ENCODE measurements at places on chromosomes 12 and 14.

DNA sequence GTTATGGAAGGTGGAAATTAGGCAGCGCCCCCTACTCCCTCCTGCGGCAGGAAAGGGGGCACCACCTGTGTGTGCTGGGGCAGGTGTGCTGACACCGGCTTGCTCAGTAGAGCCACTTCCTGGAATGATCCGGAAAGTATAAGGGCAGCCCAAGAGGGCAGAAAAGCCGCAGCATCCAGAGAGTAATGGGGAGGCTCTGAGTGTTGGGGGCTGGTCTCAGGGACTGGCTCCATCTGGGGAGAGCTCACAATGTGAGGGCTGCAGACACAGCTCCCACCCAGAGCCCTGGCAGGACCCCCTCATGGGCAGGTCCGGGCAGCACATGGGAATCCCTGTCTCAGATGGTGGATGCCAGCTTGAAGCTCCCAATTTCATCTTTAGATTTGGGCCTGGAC is 187.6 kb upstream of the C14orf180 start:
- DNase-seq: no peak

DNA sequence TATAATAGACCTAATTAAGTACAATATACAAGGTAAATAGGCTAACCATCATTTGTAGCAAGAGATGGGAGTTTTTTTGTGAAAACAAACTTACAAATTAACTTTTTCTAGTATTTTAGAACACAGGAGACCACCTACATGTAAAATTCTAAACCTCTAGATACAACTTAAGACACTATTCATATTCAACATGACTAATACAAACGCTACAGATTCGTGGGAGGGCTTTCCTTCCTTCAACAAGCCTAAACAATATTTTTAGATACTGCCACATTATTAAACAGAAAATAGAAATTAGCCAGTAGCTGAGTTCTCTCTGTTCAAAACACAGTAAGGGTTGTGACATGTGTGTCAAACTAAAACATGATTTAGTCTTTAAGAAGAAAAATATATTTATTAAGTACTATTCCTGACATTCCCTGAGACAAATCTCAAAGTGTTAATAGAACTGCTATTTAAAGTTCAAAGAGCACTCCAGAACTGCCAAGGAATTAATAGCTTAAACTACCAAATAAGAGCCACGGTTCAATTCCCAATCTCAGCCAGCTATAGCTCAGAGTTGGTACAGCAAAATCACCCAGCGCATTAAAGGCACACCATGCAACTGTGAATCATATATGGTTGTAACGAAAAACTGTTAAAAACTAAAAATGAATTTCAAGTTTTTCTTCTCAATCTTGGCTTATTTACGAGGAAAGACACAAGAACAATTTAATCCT is 10.7 kb downstream of the MED13L start:
- DNase-seq: no peak

GRCh38 chr12:26715232-26715631 is 117.8 kb downstream of the ITPR2 start:
- no peak for DNase-seq

DNA sequence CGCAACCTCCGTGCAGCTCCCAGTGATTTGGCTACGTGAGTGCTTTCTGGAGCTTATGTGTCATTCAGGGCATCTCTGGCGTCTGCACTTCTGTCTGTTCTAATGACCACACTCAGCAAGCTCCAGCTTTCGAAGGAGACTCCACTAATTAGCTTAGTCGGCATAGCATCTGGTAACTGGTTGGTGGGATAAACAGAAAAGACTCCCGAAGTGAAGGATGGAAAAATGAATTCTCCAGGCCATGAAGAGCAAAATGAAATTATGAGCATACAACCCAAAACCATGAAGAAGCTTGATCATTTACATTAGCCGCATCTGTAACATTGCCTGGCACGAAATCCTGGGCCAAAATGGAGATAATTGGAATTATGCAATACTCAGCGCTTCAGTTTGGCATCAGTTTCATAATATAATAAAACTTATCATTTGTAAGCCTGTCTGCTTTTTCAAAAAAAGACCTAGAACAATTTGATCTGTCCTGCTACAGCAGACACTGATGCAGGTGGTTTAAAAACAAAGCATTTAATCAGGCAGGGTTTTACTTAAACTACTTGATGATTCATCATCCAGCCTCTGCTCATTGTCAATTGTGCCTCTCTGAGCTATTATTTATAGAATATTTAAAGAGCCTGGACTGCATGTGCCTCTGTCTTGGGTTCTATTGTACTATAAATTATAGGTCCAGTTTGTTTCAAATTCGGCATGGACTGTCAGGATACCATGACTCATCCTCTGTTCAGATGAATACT is 87.4 kb downstream of the SYT1 start:
- no peak for DNase-seq

DNA sequence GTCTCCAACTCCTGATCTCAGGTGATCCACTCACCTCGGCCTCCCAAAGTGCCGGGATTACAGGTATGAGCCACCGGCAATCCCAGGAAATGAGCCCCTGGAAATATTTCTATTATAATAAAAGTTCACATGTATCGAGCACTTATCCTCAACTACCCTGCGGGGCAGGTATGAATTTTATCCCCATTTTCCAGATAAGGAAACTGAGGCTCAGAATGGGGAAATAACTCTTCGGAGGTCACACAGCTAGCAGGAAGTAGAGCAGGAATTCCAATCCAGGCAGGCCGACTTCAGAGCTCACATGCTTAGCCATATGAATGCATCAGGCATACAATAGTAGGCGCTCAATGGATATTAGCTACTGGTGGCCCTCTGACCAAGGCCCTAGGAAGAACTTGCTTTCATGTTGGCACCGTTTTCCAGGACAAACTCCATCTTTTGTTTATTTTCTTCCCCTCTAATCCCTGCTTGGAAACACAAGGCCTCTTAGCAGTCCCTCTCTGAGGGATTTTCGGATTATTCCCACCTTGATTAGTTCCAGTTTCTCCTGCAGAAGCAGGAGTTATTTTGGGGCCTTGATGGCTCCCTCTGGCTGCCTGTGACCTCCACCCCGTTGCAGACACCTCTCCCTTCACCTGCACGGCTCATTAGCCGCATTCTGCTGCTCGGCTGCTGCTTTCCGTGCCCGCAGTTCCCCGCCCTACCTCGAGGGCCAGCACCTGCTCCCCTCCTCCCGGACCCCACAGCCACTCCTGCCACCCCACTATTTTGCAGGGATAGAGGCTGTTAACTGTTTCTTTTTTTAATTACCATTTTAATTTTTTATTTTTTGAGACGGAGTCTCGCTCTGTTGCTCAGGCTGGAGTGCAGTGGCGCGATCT is 18.7 kb upstream of the POP5 start:
- DNase-seq: no peak

DNA sequence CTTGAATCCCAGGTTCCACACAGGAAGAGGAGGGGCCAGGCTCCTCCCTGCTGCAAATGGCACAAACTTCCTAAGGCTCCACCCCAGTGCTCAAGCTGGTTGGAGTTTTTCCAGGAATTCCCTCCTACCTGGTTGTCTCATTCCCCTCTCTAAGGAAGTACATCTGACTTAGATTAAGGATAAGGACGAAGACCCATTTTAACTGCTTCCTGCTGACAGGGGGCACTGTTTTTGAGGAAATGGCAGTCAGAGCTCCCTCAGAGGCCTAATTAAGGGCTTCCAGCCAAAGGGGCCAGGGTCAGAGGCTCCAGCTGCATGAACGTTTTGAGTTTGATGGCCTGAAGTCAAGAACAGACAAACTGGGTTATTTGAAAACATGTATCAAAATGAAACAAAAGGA is 1084.7 kb downstream of the SLC6A15 start:
- DNase-seq: no peak

DNA sequence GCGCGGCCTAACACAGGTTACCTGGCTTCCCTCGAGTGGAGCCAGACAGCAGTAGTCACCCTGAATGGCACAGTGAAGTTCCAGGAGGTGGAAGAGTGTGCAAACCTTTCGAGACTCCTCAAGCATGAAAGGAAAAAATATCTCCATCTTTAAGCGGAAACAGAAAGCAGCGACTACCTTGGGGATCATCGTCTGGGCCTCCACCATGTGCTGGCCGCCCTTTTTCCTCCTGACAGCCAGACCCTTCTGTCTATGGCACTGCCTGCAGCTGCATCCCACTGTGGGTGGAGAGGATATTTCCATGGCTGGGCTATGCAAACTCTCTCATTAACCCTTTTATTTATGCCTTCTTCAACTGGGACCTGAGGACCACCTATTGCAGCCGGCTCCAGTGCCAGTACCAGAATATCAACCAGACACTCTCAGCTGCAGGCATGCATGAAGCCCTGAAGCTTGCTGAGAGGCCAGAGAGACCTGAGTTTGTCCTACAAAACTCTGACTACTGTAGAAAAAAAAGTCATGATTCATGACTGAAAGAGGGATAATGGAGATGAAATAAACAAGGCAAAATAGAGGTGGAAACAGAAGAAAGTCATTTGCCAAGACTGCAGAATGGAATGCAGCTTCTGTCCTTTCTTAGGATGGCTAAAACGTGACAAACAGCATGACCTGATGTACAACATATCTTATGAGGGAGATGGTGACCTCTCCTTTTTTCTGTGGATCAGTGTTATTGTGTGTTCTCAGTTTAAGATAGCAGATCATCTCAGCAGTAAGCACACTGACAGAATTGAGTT is 2.4 kb upstream of the HEBP1 start:
- no peak for DNase-seq

- DNase-seq: no peak
Observed at GRCh38 chr12:47747596-47748506, 10.8 kb downstream of the RAPGEF3 start.

DNA sequence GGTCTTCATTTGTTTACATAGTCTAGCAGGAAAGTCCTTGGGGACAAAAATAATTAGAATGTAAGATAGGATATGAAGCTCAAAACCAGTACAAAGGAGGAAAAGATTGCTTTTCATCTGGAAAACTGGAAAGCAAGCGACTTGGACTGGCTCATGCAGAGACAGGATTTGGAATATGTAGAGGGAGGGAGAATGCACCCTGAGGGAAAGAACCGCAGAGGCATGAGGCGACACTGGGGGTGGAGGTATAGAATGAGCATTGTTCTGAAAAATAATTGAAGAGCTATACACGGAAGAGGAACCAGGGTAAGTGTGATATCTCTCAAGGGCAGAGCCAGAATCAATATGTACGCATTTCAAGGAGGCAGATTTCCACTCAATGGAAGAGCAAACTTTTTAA is 85.5 kb downstream of the PLEKHG3 start:
- no peak for DNase-seq

- no peak for DNase-seq
Observed at GRCh38 chr14:45715946-45716345, 462.9 kb upstream of the MIS18BP1 start.

- DNase-seq: no peak
Observed at GRCh38 chr12:69102856-69103255, 136.5 kb upstream of the CPSF6 start.

- DNase-seq: no peak
Observed at GRCh38 chr12:32756476-32757066, 874 bp upstream of the YARS2 start.

GRCh38 chr12:51977320-51977753 is 25.8 kb downstream of the ACVR1B start:
- DNase-seq: no peak

GRCh38 chr12:28413460-28414109 is 223.3 kb downstream of the CCDC91 start:
- DNase-seq: no peak

DNA sequence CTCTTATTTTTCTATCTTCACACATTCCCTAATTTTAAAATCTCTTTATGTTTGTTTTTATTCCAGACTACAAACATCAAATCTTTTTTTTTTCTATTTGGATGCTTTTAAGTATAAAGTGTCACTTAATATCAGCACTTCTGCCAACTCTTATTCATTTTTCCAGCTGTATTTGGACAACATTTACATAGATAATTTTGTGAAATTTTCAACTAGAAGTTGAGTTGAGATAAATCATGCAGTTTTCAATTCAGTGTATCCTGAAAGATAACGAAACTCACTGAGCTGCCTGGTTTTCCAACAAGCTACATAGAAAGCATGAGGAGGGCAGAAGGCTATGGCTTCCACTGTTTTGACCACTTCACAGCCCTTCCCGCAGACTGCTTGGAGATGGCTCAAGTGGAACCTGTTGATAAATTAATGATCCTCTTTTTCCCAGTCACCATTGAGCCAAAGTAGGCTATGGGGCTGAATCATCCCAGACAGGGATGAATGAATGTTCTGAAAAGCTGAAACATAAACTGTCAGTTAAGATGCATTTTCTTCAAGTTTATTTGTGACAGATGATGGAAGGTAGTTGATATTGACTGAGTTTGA is 213.9 kb downstream of the RAD51B start:
- no peak for DNase-seq

DNA sequence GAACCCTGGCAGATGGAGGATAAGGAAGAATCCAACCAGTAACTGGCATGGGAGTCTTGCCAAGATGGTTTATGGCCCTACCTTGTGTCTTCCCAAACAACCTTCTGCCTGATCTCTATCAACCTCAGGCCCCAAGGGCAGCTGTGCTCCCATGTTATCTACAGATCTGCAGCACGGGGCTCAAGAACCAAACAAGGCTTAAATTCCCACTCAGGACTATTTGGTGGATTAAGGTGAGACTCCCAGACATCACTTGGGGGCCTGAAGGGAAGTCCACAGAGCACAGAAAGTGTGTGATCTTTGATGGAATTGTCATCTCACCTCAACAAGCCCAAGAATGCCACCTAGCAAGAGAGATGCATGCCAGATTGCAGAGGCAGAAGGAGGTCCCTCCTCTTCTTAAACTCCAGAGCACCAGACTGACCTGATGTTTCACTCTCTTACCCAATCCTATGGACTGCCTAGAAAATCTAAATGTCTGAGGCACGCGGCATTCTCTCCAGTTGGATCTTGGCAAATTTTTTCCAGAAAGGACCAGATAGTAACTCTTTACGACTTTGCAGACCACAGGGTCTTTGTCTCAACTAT is 759.5 kb upstream of the TBX3 start:
- no peak for DNase-seq

- DNase-seq: no peak
Observed at GRCh38 chr12:57240066-57240921, 10.7 kb downstream of the STAC3 start.

GRCh38 chr12:124508381-124509079 is 58.9 kb downstream of the NCOR2 start:
- no peak for DNase-seq

GRCh38 chr14:61343471-61343870 is 22.1 kb downstream of the PRKCH start:
- DNase-seq: no peak

DNA sequence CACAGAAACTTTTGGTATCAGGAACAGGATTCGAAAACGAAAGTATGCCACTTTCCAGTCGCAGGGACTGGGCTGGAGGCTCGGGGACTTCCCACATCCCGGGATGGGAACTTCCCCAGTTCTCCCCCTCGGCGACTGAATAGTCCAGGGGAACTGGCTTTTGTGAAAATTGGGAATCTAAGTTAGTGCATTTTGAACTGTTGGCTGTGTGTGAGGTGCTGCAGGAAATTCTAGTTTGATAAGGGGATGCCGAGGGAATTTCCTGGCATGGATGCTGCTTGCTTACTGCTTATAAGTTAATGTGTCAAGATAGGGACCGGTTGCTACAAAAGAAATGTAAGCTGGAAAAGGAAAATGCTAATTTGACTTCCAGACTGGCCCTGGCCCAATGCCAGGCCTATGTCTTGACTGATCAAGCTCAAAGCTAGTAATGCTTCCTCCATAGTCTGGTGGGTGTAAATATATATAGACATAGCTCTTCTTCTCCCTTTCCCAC is 73.4 kb upstream of the EIF5 start:
- no peak for DNase-seq

All from stimulated activated CD8-positive, alpha-beta memory T cell treated with anti-CD3 and anti-CD28 coated beads, Interleukin-7, amount 100 ng/mL, for 1 hour (primary cell).